Left renal pelvis (tissue), 4 donors: ENCODE measurements at places on chromosomes 7 and 10.

DNA sequence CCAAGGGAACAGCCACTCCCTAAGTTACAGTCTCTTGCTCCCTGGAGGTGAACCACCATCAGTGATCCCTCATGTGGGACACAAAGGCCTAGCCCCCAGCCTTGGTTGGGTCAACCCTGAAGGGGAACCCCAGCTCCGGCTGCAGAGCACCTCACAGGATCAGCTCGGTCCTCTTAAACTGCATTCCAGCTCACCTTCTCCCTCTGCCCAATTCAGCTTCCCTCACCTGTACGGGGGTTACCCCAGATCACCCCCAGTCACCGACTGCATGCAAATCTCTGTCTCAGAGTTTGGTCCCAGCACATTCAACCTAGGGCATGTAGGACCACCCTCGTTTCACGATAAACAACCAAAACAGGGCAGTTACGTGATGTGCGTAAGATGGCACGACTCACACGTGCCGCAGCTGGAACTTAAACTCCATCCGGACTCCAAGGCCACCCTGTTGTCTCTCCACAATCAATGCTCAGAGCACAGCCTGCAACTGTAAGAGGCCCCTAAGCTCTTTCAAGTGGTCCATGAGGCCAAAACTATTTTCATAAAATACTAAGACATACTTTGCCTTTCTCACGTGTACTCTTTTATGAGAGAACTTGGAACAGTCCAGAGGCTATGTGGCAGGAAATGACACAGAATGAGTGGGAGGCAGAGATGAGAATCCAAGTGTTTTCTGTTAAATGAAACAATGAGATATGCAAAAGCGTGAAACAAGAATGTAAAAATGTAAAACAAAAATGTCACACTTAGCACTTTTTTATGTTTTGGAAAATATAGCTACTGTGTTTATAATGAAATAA, 285.2 kb downstream of the PTPRN2 start:
- no peak for DNase-seq

GRCh38 chr7:16930946-16931345, 49.2 kb upstream of the AGR3 start:
- DNase-seq = no peak

- no peak for DNase-seq
Measured at GRCh38 chr10:42876476-42876875, 93.9 kb downstream of the BMS1 start.

DNA sequence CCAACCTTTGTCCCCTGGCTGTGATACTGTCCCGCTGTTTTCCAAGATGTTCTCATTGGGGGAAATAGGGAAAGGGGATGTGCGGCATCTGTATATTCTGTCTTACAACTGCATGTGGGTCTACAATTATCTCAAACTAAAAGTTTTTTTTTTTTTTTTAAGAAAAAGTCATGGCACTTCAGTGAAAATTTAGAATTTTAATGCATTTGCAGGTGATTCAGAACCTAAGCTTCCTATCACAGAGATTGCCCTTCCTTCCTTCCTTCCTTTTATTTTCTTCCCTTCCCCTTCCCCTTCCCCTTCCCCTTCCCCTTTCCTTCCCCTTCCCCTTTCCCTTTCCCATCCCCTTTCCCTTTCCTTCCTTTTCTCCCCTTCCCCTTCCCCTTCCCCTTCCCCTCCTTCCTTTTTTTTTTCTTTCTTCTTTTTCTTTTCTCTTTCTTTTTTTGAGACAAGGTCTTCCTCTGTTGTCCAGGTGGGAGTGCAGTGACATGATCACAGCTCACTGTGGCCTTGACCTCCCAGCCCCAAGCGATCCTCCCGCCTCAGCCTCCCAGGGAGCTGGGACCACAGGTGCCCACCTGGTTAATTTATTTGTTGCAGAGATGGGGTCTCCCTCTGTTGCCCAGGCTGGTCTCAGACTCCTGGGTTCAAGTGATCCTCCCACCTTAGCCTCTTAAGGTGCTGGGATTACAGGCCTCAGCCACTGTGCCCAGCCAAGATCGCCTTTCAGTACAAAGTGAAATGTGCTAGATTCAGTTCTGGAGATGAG, 32.0 kb downstream of the JAKMIP3 start:
- DNase-seq = no peak

DNA sequence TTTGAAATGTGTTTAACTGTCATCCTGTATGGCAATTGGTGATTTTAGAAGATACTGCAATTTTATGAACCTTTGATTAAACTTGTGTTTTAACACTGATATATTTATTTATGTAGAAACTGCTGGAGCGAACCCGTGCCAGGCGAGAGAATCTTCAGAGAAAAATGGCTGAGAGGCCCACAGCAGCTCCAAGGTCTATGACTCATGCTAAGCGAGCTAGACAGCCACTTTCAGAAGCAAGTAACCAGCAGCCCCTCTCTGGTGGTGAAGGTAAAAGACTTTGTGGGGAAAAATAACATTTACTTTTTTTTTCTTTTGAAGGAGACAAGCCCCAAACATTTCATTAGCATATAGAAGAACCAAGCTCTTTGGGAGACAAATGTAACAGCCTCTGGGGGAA, 6.5 kb downstream of the ANLN start:
- no peak for DNase-seq

GRCh38 chr7:12222889-12223579, 11.9 kb downstream of the TMEM106B start:
- no peak for DNase-seq

- no peak for DNase-seq
Measured at GRCh38 chr7:157547611-157548010, 210.8 kb downstream of the DNAJB6 start.

DNA sequence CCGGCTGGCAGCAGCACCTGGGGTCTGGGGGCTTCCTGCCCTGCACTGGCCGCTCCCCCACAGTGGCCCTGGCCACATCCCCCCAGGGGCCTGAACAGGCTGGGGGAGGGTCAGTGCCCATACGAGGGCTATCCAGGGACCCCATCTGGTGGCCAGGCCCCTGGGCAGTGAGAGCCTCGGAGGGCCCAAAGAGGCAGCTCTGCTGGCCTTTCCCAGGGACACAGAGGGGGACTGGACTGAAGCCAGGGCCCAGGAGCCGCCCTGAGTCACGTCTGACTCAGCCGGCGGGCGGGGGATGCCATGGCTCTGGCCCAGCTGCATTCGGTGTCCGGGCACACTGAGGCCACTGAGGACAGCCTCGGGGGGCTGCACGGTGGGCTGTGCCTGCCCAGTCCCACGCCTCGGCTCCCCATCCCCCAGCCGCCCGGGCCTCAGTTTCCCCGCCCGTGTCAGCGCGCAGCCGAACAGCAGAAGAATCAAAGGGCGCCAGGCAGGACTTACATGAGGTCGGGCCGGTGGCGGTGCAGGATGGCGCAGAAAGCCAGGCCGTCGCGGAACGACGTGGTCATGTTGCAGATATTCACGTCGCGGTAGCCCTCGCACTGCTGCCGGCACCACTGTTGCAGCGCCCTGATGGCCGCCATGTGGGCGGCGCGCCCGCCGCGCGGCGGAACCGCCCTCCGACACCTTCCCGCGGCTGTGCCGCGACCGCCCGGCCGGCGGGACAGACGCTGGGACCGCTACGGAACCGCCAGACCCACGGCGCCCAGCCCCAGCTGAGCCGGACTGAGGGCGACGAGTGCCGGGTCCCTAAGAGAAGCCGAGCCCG, at the start of gene MICALL2:
TSS of gene MICALL2 (minus strand) at position 788 of the 829 bp plus-strand sequence. CDS start at position 644, 144 bp downstream.
- DNase-seq = no peak

GRCh38 chr7:159136846-159137245, 7.8 kb downstream of the VIPR2 start:
- no peak for DNase-seq

DNA sequence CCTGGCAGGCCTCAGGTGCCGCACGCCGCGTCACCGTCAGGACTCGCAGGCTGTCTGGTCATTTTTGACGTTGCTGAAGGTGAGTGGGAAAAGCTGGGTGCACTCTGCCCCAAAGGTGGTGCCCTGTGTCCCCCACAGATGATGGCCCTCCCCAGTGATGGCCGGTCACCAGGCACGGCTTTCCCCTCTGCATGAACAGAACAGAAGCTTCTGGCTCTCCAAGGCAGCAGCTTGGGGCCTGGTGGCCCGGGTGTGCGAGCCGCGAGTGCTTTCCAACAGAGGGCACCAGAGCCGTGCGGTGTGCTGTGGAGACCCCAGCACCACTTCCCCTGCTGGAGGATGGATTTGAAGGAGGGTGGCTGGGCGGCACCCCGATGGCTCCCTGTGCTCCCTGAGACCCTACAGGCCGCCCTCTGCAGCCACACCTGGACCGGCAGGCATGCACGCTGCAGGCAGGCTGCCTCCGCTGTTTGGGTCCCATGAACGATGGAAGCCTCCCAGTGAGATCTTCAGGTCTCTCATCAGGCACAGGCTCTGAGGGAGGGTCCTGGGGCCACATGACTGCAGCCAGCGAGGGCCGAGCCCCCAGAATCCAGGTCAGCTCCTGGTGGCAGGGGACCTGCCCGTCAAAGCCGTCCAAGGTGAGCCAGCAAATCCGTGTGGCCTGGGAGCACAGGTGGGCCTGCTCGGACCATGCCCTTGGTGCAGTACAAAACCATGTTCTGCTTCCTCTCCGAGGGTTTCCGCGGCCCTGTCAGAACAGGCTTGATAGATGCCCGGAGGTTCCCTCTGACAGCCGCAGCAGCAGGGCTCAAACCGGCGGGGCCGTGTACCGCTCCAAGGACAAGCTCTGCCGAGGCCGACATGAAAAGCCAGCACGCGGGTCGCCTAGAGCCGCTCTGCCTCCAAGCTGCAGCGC, 195.4 kb downstream of the EBF3 start:
- no peak for DNase-seq

DNA sequence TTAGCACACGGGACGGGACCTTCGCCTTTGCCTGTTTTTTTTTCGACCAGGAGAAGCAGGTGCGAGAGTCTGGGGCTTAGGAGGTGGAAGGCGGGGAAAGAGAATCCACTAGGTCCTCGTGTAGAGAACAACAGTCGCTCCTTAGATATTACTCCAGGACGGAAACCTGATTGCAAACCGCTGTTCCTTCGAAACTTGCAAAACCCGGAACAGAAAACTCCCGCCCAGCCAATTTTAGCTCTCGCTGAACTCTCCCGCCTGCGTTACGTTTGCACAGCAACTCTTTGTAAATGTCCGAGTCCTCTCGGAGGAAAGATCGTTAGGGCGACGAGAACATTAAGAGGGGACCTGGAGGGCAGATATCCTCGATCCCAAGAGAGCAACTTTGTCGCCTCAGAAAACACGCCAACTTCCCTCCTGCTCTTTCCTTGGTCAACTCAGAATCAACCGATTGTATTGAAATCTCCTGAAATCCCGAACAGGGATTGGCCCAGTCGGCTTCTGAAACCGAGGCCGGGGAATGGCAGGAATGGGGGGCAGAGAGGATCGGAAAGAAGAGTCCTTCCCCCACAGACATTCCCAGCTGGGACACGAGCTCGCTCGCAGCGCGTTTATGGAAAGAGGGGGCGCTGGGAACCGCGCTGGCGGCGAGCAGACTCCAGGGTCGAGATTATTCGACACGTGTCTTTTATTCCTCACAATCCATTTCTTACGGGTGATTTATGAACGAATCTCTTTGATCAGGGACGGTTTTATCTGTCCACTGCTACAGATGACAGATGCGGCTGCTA, 9.9 kb downstream of the TWIST1 start:
- DNase-seq = no peak

- no peak for DNase-seq
Measured at GRCh38 chr10:119449760-119450461, 92.6 kb downstream of the RGS10 start.

DNA sequence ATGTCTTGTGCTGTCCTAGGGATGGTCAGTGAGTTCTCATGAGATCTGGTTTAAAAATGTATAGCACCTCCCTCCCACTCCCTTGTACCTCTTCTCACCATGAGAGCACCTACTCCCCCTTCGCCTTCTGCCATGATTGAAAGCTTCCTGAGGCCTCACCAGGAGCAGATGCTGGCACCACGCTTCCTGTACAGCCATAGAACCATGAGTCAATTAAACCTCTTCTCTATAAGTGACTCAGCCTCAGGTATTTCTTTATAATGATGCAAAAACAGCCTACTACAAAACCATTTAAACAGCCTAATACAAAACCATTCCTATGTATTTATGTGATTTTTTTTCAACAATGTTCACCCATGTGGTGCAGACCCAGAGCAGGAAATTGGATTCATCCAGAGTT, 32.0 kb downstream of the KDM7A start:
- DNase-seq = no peak

DNA sequence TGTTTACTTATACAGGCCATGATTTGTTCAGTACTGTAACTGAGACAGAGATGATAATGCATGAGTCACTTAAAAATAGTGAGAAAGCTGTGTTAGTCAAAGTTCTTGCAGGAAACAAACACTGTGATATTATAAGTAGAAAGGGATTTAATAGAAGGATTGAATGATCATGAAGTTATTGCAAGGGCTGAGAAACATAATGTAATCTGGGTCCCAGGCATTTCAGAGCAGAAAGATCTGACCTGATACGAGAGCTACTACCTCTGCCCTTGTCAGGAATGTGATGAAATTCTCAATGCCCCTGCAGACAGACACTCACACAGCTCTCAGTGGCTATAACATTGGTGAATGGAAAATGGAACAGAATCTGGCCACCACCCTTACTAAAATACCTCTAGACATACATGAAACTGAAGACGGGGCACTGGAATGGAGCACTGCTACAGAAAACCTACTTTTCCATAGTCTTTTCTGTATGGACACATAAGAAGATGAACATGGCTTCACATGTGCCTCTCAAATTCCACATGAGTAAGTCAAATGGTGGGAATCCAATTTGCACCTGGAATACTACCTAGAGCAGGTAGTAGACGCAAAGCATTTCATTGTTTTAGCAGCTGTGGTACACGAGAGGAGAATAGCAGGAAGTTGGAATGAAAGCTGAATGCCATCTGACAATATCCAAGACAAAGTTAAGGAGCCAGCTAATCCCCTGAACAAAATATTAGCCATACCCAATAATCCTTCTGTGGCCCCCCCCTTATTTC, 19.1 kb upstream of the VWDE start:
- DNase-seq = no peak

DNA sequence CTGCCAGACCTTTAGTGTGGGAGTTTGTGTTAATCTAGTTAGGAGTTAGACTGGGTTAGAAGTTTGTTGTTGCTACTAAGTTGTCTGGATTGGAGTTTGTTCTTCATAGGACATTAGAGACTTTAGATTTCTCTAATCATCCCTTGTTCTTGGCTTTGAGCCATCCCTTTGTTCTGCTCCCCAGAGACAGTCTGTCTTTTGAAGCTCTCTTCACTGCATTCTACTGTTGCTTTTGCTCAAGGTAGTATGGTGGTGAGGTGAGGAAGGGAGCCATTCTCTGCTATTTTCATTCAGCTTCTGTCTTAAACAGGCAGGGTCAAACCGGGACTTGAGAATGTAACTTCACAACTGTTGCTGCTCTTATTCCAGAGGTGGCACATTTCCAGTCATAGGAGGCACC, 10.4 kb upstream of the TARP start:
- no peak for DNase-seq

- no peak for DNase-seq
Measured at GRCh38 chr7:5553298-5553877, 129.8 kb upstream of the TNRC18 start.

GRCh38 chr10:29702273-29703164, 67.7 kb upstream of the SVIL start:
- DNase-seq = no peak

- DNase-seq = no peak
Measured at GRCh38 chr10:131132681-131133080, 178.8 kb downstream of the TCERG1L start.

- DNase-seq = no peak
Measured at GRCh38 chr7:91064938-91065337, 199.3 kb upstream of the FZD1 start.
